ENCODE measurements at places on chromosomes 2 and 18. TPM values are rescaled to one million over a fixed set of nuclear protein-coding genes. Genes with fewer than 3 reads are reported as not detected.

Gene TLX2
- 0.40 TPM for total RNA-seq

Gene XDH
- total RNA-seq, result 0.47 TPM

Gene DNMT3A
- 4.3 TPM for total RNA-seq

Gene FER1L5
- total RNA-seq, result not detected

Gene SLC40A1
- total RNA-seq, result 8.8 TPM

Gene MC4R
- total RNA-seq, result not detected

Gene NOSTRIN
- total RNA-seq, result 10.0 TPM

All from NCI-H460 (cell line).